ENCODE measurements at places on chromosomes 4 and X.
A peak's percentile ranks its signal among the peaks of the same experiment; 100 is the strongest.

GRCh38 chr4:82753725-82754410 is 44.7 kb downstream of the SCD5 start:
- DNase-seq = no peak

GRCh38 chr4:184421533-184422155 is 52.7 kb downstream of the IRF2 start:
- no peak for DNase-seq

DNA sequence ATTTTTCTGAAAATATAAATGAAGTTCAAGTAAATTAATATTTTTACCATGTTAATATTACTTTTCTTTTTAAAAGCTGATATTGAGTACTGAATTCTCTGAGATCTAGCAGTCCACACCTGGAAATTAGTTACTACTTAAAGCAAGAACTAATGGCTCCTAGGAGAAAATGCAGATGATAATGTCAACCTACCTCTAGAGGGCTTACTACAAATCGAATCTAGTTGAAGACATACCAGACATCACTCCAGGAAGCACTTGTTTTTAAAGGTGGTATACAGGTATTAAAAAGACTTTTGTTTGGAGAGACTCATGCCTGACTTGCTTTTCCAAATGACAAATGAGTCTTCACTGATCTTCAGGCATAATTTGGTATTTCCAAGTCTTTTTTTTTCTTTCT is 516.4 kb upstream of the BOD1L1 start:
- DNase-seq = no peak

- no peak for DNase-seq
Measured at GRCh38 chr4:85826060-85826678, 351.2 kb downstream of the ARHGAP24 start.

- DNase-seq = no peak
Measured at GRCh38 chr4:40205259-40206198, 8.7 kb downstream of the RHOH start.

DNA sequence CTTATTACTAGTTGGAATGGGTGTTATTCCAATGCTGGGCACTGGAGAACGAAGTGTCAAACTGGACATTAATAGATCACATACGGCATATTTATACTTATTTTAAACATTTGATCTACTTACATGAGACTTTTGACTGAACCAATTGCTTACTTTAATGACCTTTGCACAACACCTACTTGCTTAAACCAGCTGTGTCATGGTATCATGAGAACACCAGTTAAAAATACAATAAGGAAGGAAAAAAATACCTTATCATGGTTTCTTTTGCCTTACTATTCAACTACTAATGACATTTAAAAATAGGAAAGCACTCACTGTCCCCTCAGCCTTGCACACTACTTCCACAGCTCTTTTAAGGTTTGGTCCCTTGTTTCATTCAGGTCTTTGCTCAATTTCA is 146.9 kb downstream of the FAM13A start:
- DNase-seq = no peak

DNA sequence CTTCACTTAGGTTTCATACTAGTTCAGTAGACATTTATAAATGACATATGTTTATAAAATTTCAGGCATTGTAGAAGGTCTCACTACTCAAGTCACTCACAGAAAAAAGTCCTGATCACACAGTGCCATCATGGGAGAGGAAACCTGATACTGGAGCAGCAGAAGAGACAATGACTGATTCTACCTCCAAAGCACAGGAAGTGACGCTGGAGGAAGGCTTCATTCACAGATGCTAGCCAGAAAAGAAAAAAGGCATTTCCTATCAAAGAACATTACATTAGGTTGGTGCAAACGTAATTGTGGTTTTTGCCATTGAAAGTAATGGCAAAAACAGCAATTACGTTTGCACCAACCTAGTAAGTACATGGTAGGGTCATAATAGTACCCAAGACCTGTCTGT is 79.5 kb downstream of the RASGEF1B start:
- DNase-seq = no peak

DNA sequence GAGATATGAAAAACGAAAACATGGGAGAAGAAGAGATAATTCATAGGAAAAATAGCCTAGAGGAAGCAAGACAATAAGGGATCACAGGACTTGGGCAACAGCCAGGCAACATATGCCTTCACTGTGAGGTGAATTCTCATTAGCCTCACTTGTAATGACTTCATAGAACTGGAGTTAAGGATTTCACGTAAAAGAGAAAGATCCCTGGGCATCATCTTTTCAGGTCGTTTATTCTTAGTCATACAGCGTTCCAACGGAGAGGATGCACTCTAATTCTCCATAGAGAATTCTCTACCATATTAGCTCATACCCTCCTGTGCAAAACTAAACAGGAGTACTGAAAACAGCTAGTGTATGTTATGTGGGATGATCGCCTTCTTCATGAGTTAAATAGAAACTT is 1.4 kb downstream of the PRKG2 start:
- no peak for DNase-seq

GRCh38 chr4:113276464-113277170 is 227.2 kb downstream of the ANK2 start:
- peak; percentile 18 for DNase-seq

DNA sequence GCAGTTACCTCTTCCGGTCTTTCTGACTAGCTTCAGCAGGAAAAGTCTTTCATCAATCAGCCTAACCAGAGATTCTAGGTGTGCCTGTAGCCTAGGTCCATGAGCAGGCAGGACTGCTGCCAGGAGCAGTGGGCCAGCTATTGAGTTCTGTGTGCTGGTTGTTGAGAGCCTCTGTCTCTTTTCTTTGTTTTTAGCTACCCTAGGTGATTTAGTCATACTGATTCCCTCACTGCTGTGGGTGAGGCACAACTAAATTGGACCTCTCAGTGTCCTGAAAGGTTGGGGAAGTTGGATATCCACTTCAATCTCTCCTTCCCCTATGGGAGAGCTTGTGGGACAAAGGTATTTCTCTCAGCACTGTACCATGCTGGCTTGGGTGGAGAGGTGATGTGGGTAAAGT is 354.9 kb downstream of the GPAT3 start:
- no peak for DNase-seq

Measured in hippocampal formation (tissue), 2 donors.